Osteocyte (in vitro differentiated cells): ENCODE measurements at places on chromosomes 13 and 19. TPM values are rescaled to one million over a fixed set of nuclear protein-coding genes. Genes with fewer than 3 reads are reported as not detected.

DNA sequence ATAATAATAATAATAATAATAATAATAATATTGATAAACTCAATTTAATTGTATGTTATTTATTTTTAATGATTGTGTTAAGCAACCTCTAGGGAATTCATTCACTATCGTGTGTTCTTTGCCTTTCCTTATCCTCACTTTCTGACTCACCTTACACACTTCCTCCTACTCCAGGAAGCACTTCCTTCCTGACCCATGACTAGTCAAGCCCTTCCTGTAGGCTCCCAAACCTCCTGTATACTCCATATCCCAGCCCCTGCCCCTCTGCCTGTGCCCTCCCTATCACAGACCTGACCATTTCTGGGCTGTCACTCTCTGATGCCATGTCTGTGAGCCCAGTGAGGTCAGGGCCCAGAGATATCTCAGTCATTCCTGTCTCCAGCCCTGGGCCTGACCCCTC, 7.6 kb downstream of the LGALS4 start:
- DNase-seq, result no peak

- DNase-seq, result no peak
Observed at GRCh38 chr13:50527612-50528509, 315.6 kb downstream of the DLEU7 start.

DNA sequence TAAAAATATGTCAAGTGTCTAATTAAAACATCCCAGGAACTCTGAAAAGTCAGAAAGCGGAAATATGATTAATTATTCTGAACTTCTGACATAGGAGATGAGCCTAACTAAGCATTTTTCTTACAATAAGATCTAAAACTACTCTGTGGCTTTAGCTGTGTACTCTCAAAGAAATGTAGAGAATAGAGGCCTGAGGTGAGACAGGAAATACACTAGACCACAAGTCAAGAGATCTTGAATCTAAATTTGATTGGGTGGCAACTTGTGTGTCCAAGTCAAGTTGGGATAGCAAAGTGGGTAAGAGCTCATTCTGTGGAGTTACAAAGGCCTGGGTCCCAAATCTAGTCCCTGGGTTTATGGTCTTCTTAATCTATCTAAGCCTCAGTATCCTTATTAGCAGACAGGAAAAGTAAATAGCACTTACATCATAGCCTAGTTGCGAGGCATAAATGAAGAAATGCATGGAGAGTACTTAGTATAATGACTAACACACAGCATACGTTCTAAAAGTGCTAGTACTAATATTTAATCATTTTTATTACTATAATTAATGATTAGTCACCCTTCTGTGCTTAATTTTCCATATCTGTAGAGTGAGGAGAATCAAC, 9.4 kb upstream of the LRRC63 start:
- no peak for DNase-seq

GRCh38 chr13:91406619-91407018, 8.2 kb downstream of the GPC5 start:
- DNase-seq, result no peak

GRCh38 chr19:44782729-44783128, 5.0 kb downstream of the CBLC start:
- no peak for DNase-seq

- DNase-seq, result no peak
Observed at GRCh38 chr13:34671137-34671536, 270.9 kb upstream of the NBEA start.

- no peak for DNase-seq
Observed at GRCh38 chr13:21458451-21458812, 671 bp downstream of the ZDHHC20 start.

CGB1 gene
- total RNA-seq, result not detected in 2 replicates

TEX101 gene
- not detected in 2 replicates for total RNA-seq

OR4F17 gene
- not detected in 2 replicates for total RNA-seq

KCNN4 gene
- total RNA-seq, result 0.64 and 1.5 TPM in 2 replicates

ZNF773 gene
- total RNA-seq, result 7.4 and 8.4 TPM in 2 replicates

PRODH2 gene
- not detected in 2 replicates for total RNA-seq

KLF1 gene
- not detected in 2 replicates for total RNA-seq

DAND5 gene
- total RNA-seq, result not detected in 2 replicates

ZNF846 gene
- 15.3 and 16.0 TPM in 2 replicates for total RNA-seq

PRSS57 gene
- not detected in 2 replicates for total RNA-seq
